ENCODE measurements at places on chromosomes 1 and 21.

GRCh38 chr1:232225336-232226131 is 404.4 kb downstream of the SIPA1L2 start:
- DNase-seq: no peak

DNA sequence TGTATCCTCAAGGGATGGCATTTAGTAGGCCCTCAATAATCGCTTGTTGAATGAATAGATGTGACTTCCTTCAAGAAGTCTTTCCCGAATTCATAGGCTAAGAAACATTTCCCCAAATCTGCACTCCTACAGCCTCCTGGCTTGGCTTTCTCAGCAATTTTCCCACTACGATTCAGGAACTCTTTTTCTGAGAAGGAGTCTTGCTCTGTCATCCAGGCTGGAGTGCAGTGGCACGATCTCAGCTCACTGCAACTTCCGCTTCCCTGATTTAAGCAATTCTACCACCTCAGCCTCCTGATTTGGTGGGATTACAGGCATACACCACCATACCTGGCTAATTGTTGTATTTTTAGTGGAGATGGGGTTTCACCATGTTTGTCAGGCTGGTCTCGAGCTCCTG is 37.9 kb upstream of the IFFO2 start:
- no peak for DNase-seq

GRCh38 chr1:117512728-117513321 is 93.0 kb upstream of the TENT5C start:
- no peak for DNase-seq

DNA sequence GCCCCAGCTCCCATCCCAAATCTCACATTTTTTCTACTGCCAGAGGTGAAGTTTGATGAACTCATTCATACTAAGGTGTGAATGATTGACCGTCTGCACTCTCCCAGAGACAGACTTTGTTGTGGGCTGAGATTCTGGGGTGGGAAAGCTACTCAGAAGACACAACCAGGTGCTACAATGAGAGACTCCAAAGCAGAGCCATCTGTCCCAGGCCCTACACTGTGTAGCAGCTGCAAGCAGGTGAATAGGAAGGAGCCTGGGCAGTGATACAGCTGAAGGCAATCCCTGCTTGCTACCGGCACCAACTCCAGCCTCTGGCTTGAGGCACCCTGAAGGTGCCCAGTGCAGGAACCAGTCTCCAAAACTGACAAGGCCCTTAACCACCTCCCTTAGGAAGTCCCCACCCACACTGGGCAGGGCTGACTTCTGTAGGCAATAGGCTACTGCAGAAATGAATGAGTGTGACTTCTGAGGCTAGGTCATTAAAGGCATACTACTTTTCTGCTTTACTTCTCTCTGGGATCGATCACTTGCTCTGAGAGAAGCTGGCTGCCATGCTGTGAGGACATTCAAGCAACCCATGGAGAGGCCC is 79.7 kb upstream of the RUNX3 start:
- no peak for DNase-seq

DNA sequence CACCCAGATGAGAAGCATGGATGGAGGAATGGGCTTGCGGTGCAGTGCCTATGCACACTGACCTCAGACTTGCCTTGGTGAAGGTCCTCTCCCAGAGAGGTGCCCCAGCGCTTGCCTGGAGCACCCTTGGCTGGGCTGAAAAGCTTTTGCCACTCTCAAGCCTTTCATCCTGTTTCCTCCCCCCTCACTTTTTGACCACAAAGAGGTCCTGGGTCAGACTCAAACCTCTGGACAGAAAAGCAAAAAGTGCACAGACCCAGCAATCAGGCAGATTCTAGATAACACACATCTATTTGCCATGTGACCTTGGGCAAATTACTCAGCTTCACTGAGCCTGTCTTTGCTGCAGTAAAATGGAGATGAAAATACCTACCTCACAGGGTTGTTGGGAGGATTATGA is 7.3 kb downstream of the TMEM35B start:
- no peak for DNase-seq

DNA sequence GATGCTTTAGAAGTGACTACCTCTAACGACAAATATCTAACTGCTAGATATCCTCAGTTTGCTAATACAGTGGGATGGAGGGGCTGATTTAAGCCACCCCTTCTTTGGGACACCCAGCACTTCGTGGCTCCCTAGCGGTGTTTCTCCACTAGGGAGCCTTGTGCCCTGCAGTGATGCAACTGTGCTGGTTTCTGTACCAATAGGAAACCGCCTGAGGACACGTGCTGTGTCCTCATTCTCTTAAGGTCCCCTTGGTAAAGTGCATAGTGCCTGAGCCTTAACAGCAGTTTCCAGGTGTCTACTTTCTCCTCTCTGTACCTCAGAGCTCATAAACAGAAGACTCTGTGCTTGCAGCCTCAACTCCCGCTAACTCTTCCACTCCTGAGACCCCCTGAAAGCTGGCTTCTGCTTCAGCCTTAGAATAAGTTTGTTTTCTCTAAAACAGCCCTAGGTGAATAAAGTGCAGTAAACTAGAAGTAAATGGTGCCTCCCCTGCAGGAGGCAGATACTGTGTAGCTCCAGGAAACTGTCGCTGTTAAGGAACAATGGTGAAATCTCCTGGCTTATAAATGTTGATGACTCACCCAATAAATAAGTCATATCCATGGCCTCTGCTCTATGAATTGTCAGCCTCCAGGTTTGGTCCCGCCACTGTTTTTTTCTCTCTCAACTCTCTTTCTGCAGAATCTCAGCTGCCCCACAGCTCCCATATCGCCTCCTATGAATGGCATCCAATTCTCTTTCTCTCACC is 130.4 kb downstream of the AK5 start:
- DNase-seq: no peak

Data from right forelimb (tissue), 1 donor.